NCI-H1436 (cell line): ENCODE measurements at places on chromosomes 6 and 20.

DNA sequence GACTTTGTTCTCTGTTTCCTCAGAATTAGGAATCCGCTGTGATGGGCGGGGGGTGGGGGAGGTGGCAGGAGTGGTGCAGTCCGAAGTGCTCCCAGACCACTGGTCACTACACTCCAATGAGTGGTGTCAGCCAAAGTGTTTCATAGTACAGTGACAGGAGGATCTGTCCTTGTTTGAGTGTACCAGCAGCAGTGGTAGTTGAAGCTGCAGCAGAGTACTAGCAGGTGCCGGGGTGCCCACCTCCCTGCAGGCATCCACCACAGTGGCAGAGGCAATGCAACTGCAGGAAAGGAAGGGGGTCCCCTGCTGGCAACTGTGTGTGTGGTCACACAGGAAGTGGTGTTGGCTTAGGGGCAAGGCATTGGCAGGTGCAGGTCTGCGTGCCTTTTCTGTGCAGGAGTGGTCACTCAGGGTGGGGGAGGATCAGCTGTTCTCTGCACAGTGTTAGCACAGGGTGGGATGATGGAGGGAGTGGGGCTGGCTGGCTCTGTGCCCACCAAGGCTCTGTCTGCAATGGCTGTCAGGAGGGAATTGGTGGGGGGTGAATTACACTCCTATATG, 9.7 kb downstream of the HLA-DOB start:
- DNase-seq = no peak

DNA sequence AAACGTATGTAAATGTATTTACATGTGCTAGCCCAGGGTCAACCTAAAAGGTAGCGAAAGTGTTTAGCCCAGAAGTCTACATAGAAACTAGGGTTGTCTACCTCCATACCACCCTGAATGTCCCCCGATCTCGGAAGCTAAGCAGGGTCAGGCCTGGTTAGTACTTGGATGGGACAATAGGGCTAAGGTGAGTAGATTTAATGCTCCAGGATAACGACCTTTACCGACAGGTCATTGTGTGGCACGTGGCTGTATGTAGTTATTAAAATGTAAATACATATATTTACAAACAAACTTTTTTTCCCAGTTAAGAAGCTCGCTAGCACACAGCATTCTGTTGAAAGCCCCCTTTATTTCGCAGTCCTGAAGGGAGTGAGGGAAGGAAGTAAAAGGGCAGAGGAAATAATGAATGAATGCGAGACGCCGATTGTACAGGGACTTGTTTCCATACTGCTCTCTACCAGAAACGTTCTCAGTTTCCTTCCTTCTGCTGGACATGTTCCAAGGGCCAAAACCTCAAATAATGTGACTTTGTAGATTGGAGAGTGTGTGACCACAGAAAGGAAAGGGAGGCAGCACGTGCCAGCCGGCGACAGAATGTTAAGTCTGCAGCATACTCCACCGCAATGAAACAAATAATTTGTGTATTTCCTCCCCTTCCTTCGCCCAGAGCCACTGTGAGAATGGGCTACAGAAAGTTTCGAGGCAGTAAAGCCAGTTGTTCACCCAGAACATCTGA, 612 bp downstream of the ADAT2 start:
- DNase-seq = no peak

- no peak for DNase-seq
Measured at GRCh38 chr6:162943369-162943768, 215.6 kb downstream of the PACRG start.

DNA sequence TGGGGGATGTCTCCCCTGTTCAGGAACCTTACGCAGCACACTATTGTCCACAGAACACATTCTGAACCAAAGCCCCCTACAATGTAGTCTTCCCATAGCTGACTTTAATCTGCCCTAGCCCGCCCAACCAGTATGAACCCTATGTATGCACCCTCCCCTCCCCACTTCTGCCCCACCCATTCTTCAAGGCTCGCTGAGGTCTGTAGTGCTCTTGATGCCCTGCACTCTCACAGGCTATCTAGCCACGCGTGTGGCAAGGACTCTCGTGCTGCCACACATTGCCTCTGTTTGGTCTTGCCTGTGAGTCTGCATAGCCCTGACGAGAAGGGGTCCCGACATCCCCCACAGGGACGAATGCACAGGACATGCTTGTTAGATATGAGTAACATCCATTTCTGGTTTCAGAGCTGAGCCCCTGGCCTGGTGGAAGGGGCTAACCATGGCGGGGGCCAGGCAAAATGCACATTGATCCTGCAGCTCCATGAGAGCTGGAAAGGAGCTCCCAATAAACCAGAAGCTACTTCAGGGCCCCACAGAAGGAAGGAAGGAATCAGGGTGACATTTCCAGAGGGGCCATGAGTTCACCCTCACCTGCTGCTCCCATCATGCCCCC, 22.6 kb downstream of the MOCS1 start:
- DNase-seq = no peak

GRCh38 chr20:15171016-15171415, 833.6 kb upstream of the FLRT3 start:
- no peak for DNase-seq

DNA sequence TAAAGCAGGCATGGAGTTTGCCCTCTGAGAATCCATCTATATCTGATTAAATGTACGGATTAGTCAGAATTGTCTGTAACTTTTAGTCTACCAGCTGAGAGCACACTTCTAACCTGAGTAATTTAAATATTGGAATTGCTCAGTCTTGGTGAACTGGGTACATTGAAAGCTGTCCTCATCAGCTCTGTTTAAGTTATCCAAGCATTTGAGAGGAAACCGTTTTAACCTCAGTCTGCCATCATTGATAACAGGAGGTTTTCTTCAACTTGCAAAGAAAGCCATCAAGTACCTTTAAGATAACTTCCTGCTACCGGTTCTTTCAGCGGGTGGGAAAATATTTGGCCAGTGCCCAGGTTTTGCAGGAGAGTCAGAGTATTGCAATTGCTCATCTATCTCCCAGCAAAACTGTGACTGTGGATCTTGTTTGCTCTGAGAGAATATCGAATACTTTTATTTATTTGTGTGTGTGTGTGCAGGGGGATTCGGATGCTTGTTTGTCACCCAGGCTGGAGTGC, 31.1 kb upstream of the F13A1 start:
- no peak for DNase-seq

DNA sequence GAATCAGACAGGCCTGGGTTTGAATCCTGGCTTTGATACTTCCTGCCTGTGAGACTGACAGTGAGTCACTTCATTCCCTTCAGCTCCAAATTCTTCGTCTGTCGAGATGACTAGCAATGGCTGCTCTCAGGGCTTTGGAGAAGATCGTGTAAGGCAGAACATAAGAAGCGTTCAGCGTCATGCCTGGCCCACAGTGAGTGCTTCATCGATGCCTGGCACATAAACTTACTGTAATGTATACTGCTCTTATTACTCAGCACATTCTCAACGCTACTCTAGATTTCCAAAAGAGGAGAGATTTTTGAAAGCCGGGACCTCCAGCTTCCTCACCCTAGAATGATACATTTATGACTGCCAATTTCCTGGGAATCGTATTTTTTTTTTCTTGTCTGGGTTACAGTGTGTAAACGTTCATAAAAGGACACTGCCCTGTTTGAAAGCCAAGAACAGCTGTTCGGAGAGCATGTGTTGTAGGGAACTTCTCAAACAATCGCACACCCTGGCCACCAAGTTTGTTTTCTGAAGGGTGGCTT, 16.2 kb upstream of the BCAS1 start:
- no peak for DNase-seq

GRCh38 chr6:146871611-146872425, 273.0 kb downstream of the ADGB start:
- DNase-seq = peak; percentile 32

- DNase-seq = no peak
Measured at GRCh38 chr6:53612651-53613050, 52.9 kb downstream of the KLHL31 start.

DNA sequence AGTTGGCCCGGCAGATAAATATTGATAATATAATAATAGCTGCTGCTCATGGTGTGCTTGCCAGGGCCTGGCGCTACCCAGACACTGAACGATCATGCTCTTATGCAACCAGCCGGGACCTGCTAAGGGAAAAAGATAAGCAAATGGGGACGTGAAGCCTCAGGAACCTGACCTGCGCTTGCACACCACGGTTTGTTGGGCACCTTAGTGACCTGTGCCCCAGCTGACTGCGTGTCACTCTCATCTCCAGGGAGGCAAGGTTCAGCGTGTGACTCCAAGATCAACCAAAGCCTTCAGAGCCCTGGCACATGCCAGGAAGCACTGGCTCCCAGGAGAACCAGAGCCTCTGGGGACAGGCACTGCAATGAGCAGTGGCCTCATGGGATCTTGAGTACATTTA, 111.1 kb downstream of the AGPAT4 start:
- peak; percentile 16 for DNase-seq

DNA sequence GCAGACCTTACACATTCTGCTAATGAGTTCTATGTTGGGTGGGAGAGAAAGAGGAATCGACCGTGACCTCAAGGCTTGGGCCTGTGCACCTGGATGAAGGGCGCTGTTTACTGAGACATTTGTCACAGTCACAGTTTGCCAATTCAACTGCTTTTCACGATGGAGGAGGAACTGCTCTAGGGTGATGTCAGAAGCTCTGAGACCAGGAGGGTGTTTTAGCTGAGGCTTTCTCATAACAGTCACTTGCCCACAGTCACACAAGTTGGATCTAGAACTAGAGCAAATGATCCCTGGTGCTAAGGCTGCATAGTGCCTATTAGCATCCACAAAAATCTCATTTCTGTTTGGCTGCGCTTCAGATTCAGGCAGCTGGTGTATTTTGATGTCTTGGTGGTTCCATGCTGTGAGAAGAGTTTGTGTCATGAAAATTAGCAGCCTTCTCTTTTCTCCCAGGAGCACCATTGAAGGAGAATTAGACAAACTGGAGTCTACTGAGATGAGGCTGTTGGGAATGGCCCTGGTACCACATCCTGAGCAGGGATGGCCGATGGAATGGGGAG, 83.3 kb upstream of the TGM3 start:
- DNase-seq = no peak

DNA sequence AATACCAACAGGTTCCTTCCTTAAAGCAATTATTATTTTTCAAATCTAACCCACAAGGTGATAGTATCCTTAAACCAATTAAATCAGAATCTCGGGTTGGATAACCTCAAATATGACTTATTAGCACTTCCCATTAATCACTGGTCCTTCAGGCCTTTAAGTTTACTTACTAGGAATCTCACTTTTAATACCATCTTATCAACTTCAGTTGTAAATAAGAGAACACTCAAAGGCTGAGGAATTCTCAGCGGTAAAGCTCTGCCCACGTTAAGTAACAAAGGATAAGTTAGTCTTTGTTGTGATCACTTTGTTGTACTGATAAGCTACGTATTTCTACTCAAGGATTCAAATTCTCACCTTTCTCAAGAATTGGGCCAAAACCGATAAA, 82.0 kb downstream of the OR2B2 start:
- no peak for DNase-seq

DNA sequence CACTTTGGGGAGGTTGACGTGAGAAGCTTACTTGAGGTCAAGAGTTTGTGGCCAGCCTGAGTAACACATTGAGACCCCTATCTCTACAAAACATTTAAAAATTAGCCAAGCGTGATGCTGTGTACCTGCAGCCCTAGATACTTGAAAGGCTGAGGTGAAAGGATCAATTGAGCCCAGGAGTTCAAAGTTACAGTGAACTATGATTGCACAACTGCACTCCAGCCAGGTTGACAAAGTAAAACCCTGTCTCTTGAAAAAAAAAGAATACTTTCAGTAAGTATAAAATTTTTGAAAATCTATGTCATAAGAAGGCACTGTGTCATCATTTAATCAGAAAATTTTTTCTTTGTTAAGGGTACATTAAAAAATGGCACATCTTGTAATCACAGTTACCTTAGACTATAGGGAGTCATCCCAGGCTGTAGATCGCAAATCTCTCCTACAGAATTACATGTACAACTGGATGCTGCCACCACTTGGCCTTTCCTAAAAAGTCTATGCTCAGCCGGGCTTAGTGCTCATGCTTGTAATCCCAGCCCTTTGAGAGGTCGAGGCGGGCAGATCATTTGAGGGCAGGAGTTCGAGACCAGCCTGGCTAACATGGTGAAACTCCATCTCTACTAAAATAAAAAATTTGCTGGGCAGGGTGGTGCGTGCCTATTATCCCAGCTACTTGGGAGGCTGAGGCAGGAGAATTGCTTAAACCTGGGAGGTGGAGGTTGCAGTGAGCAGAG, 17.0 kb upstream of the MRS2 start:
- no peak for DNase-seq

GRCh38 chr6:152399399-152399798, 237.8 kb downstream of the SYNE1 start:
- no peak for DNase-seq

DNA sequence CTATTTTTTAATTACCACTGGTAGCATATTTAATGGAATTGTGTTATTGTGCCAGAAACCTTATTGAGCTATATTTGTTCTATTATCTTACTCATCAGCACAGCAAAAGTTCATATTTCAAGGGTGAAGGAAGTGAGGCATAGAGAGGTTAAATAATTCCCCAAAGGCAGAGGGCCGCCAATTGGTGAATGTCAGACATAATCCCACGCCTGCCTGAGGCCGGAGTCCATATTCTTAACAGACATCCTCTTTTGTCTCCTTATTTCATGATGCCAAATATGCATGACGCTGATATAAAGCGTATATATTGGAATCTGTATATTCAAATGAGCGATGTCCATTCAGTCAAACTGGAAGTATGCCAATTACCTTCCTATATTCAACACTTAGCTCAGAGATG, 505.0 kb upstream of the SLC35B3 start:
- peak; percentile 21 for DNase-seq
